Myocyte (in vitro differentiated cells): ENCODE measurements at places on chromosomes 7 and 10.

DNA sequence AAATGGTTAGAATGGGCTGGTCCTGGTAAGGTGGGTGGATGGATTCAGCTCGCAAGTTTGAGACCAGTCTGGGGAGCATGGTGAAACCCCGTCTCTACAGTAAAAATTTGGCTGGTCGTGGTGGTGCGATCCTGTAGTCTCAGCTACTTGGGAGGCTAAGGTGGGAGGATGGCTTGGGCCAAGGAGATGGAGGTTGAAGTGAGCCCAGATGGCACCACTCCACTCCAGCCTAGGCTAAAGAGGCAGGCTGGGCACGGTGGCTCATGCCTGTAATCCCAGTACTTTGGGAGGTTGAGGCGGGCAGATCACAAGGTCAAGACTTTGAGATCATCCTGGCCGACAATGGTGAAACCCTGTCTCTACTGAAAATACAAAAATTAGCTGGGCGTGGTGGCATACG, 15.3 kb downstream of the IFT22 start:
- DNase-seq, result no peak

DNA sequence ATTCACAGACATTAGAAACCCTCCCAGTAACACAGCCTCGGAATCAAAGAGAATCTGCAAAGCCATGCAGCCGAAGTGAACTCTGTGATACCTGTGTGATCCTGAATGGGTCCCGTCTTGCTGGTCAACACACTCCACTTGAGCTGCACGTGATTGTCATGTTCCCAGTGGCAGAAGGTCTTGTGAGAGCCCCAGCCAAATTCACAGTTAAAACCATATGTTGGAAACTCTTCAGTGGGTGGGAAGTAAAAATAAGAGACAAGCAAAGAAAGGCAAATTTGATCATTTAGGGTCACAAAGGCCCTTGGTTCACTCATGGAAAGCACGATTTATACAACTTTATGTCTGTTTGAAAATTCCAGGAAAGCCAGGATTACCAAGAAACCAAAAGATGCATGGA, 142.3 kb downstream of the NRP1 start:
- no peak for DNase-seq

- no peak for DNase-seq
Observed at GRCh38 chr7:144786079-144786478, 49.8 kb downstream of the TPK1 start.

DNA sequence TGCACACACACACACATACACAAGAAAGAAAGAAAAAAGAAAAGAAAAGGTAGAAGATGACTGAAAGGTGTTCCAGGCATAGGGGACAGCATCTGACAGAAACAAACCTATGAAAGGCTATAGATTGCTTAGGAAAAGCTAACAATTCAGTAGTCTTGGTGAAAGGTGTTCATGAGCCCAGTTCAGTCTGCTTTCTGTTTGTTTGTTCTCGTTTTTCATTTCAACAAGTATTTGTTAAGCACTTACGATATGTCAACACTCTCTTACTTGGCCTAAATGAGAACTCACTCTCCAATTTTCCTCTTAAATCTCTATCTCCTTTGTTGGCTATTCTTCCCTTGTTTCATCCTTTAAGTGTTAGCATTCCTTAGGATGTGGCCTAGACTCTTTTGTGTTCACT, 133.2 kb downstream of the GRM8 start:
- DNase-seq, result no peak

- no peak for DNase-seq
Observed at GRCh38 chr7:151869455-151869854, 7.5 kb downstream of the PRKAG2 start.

GRCh38 chr10:30488316-30488715, 54.3 kb downstream of the MAP3K8 start:
- DNase-seq, result peak; percentile 15

DNA sequence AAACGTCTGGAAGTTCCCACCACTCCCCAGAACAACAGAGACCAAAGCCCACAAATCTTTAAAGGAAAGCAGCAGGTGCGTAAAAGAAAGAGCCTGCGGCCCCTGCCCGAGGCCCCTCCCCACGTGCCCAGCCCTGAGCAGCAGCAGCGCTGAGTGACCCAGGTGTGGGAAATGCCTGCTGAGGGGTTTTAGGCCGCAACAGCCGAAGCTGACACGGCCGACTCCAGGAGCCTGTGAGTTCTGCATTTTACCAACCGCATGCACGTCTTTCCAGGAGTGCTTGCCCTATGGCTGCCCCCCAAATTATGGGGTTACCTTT, 1.6 kb upstream of the KNDC1 start:
- no peak for DNase-seq

- DNase-seq, result no peak
Observed at GRCh38 chr7:135409845-135410542, 99.9 kb downstream of the CNOT4 start.

DNA sequence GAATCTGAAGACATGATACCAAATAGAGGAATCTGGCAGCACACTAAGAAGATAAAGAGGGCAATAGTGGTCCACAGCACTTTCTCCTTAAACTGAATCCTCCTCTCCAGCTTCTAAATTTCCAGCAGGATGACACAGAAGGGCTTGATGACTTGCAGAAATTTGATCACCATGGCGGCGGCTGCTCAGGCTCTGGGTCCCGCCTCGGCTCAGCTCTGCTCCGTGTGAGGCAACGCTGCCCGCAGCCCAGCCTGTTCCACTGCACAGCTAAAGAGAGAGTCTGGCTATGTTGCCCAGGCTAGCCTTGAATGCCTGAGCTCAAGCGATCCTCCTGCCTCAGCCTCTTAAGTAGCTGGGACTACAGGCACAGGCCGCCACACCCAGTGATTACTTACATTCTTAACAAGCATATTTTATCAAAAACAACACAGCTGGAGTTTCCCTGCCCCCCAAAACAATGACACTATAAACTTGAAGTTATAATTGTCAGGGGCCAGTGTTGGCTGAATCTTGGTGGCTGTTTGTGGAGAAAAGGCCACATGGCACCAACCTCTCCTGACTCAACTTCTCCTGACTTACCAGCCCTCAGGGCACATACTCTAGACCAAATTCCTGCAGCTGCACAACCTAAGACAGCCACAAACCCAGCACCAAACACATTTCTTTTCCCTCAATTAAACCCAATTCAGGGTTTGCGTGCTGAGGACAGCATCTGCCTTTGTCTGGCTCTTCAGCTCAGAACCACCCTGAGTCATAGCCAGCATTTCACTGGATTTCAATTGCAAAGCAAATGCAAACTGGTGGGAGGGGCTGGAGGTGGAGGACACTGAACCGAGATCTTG, 11.6 kb upstream of the TNPO3 start:
- DNase-seq, result peak; percentile 69

DNA sequence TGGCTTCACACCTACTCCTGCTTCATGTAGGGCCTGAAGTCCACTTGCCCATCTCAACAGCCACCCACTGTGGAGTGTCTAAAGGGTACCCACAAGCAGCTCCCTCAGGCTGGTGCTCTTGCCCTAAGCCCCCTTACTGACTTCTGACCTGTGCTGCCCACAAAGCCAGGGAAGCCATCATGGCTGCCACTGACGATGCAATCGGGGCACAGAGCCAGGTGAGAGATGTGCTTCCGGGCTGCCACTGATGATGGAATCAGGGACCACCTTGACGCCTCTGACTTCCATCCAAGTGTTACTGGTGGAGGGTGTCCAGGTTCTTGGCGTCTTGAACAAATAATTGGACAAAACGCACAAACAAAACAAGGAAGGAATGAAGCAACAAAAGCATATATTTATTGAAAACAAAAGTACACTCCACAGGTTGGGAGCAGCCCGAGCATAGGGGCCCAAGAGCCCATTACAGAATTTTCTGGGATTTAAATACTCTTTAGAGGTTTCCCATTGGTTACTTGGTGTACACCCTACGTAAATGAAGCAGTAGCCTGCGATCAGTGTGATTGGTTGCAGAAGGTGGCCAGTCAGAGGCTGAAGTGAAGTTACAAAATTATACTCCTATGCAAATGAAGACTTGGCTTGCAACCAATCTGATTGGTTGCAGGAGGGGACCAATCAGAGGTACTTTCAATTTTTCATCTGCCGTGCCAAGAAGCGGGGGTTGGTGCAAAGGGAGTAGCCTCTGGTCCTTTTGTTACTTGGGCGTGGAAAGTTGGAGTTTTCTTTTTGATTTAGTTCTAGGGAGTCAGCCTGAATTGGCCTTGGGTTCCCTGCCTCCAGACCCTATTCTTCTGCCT, 4.5 kb downstream of the CPA2 start:
- DNase-seq, result no peak

DNA sequence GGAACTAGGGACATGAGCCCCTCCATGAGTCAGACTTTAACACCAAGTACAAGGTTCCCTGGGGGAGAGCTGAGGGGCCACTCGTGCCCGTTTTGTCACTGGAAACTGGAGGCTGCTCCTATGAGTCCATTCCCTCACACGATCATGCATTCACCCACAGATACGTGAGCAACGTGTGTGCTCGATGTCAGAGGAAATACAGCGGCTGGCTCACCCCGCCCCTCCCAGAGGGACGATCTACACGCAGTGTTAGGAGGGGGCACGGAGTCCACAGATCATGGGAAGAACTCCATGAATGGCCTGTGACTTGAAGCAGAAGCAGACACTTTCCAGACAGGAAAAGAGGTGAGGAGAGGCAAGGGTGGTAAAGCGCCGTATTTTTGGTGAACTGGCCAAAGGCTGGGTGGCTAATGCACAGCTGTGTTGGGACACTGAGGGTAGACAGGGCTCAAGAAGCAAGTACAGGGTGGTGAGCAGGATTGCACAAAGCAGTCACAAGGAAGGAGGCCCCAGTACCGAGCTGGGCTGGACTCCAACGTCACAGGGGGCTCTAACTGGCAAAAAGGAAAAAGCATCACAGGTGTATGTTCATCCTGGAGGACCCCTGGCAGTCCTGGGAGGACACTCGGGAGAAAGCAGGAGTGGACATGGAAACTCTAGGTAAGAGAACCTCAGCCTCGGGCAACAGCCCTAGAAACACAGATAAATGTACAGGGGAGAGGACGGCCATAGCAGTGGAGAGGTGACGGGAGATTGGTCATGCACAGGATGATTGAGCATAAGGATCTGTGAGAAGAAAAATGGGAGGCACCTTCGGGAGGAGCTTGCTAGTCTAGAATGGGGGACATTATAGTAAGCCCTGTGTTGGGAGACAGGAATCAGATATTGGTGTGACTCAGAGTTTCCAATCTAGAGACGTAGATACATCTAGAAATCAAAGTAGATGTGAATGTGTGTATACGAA, 41.2 kb downstream of the TNS3 start:
- no peak for DNase-seq

DNA sequence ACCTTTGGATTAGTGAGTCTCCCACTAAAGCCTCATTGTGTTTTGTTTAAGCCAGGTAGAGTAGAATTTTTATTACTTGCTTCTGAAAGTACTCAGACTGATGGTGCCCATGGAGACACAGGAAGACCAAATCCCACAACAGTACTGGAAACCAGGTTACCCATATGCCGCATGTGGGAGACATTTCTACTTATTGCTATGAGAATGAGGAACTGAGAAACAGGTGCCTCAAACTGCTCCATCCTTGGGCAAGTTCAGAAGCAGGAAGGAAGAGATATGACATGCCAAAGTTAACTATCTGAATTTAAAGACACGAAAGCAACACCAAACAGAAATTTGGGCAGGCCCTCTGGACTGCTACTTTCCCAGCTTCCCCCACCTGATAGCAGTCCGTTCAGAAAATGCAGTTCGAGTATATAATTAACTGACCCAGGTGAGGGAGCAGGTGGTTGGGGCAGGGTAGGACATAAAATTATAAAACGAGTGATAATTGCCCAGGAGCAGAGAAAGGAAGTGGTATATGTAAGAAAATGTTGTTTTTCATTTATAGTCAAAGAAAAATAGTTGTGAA, 382.3 kb upstream of the MTPN start:
- no peak for DNase-seq

DNA sequence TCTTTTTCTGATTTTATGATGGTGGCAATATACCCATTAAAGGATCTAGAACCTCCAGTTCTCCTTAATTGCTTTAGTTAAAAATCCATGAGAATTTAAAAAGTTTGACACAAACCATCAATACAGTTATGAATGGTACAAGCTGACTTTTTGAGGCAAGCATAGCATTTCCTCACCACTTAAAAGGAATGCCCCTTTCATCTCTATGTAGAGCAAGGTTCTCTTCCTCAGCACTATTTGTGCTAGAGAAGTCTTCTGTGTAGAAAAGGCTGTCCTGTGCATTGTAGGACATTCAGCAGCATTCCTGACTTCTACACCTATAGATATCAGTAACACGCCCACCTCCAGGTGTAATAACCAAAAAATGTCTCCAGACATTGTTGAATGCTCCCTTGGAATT, 67.3 kb downstream of the AHR start:
- DNase-seq, result no peak

DNA sequence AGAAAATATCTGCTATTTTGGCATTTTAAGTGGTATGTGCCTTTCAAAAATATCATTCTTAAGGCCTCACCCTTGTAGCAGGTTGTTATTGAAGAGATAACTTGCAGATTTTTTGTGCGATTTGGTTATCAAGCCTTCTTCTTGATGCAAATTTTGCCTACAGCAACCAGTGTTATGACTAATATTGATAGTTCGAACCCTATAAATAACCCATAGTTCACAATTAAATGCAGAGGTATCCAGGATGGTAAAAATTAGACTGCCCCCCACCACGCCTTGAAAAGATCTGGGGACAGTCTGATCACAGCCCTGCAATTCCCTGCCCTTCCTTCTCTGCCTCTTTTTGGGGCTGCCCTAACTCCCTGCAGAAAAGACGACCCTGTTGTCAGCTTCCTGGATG, 28.4 kb upstream of the RAPGEF5 start:
- DNase-seq, result no peak

DNA sequence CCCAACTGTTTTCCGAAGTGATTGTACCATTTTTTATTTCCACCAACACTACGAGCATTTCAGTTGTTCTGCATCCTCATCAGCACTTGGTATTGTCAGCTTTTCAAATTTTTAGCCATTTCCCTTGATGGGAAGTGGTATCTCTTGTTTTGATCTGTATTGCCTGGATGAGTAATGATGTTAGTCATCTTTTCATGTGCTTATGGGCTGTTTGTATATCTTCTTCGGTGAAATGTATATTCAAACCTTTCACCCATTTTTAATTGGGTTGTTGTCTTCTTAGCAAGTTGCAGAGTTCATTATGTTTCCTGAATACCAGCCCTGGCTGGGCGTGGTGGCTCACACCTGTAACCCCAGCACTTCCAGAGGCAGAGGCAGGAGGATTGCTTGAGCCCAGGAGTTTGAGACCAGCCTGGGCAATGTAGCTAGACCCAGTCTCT, 22.1 kb downstream of the CLIP2 start:
- DNase-seq, result no peak
